ENCODE measurements at places on chromosomes 7 and 10. TPM values are rescaled to one million over a fixed set of nuclear protein-coding genes. Genes with fewer than 3 reads are reported as not detected.
A peak's percentile ranks its signal among the peaks of the same experiment; 100 is the strongest.

AKR1C2 gene
- 8.2 TPM for polyA plus RNA-seq

DNA sequence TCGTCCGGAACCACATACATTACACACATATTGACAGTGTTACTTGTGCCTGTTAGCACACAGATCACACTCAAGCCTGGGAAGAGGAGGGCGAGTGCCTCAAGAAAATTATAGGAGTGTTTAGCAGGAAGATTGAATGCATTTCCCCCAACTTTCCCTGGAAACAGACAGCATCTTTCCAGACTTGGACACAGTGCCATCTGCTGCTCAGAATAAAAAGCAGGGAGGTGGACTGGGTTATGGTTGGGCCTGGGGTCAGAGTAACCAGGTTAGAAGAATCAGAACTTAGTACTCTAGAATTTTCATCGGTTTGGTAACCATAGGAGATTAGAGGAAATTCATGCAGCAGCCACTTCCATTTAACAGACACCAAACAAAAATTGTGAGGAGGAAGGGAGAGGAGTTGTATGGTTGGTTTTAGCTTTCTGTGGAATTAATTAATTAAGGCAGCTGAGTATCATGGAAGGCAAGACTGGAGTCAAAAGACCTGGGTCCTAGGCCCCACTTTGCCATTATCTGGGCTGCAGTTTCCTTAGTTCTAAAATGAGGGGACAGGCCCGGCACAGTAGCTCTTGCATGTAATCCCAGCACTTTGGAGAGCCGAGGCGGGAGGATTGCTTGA, 43.4 kb upstream of the OPTN start:
- DNase-seq = peak; percentile 4

- DNase-seq = peak; percentile 88
These were observed 9.6 kb upstream of the DNAJB12 start for GRCh38 chr10:72364239-72364777.

ATOH7 gene
- not detected for polyA plus RNA-seq

SUMF2 gene
- 95.4 TPM for polyA plus RNA-seq

CUBN gene
- polyA plus RNA-seq = 0.76 TPM

ACTR3C gene
- polyA plus RNA-seq = 0.36 TPM

MINDY4 gene
- polyA plus RNA-seq = 2.4 TPM

GRCh38 chr10:132146941-132147915, 39.5 kb upstream of the DPYSL4 start:
- no peak for DNase-seq

PPP1R17 gene
- not detected for polyA plus RNA-seq

GRCh38 chr7:130734815-130735716, 1.1 kb upstream of the KLF14 start:
- DNase-seq = no peak

DNA sequence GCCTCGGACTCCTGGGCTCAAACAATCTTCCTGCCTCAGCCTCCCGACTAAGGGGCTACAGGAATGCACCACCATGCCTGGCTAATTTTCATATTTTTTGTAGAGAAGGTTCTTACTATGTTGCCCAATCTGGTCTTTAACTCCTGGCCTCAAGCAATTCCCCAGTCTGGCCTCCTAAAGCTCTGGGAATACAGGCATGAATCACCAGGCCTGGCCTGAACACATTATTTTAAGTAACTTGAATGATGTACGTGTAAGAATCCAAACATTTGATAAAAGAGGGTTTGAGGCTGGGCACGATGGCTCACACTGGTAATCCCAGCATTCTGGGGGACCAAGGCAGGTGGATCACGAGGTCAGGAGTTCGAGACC, 13.0 kb upstream of the BAMBI start:
- peak; percentile 33 for DNase-seq

GIMAP4 gene
- polyA plus RNA-seq = not detected

STEAP1B gene
- 14.4 TPM for polyA plus RNA-seq

- no peak for DNase-seq
These were observed 95.9 kb upstream of the MACROH2A2 start for GRCh38 chr10:69956741-69957230.

SEPTIN14 gene
- not detected for polyA plus RNA-seq

DNA sequence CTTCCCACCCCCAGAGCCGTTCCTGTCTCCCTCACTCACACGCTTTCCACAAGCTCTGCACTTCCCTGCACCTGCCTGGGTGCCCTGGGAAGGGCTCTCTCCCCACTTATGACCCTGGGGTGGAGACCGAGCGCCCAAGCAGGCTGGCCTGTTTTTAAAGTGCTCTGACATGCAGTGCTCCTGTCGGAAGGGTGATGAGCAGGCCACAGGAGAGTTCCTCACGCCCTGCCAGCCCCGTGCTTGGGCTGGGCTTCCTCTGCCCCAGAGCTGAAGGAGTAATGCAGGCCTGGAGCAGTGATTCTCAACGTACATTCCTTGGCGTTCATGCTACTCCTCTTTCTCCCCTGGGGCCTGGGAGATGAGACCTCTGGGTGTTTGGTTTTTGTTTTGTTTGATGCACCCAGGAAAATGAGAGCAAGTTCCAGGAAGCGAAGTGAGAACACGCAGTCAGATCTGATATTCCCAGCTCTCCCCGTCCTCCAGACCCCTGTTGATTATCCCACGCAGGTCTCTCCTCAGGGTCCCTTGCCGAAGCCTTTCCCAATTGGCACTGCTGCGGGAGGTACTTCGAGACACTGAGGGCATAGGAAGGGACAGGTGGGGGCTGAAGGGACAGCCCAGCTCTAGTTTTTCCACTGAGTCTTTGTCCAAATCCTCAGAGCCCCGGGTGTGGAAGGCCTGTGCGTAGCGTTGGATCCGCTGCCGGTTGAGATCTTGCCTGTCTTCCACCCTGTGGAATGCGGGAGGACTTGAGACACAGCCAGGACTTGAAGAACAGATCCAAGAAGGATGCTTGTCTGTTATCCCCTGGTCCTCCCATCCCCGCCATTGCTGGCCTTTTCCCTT, 14.1 kb downstream of the TRPV6 start:
- no peak for DNase-seq

GRCh38 chr7:105857009-105857952, 19.1 kb downstream of the ATXN7L1 start:
- no peak for DNase-seq

DNA sequence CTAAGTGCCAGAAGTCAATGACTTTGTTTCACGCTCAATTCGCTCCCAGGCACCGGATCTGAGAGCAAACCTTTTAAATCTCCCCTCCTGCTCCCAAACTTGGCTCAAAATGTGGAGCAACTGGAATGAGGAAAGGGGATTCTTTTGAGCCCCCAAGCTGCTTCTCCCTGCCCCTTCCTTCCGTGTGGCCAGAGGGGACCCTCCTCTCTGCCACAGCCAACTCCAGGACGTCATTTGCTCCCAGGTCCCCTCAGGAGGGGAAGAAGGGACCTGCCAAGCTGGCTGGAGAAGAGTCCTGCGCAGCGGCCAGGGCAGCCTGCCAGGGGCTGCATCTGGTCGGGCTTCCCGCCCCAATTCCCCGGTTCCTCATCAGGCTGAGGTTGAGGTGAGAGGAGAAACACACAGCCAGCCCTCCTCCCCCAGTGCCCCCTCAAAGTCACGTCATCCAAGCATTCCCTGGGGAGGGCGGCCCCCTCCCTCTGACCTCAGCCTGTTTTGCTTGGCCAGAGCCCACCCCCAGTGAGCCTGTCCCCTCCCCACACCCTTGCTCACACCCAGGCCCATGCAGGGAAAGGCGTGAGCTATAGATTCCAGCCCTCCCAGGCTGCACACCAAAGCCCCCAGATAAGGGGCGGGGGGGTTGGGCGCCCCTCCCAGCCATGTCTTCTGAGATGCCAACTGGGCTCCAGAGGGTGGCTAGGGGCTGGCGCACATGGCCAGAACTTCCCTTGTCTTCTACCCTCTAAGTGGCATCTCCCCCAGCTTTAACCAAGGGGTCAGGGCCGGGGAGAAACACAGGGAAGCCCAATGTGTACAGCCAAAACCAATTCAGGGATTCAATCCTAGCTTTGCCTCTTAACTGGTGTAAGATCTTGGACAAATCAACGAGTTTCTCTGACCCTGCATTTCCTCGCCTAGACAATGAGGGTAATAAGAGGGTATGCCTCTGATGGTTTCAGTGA, 35.0 kb downstream of the SH3PXD2A start:
- no peak for DNase-seq

SH2D4B gene
- polyA plus RNA-seq = not detected

DNA sequence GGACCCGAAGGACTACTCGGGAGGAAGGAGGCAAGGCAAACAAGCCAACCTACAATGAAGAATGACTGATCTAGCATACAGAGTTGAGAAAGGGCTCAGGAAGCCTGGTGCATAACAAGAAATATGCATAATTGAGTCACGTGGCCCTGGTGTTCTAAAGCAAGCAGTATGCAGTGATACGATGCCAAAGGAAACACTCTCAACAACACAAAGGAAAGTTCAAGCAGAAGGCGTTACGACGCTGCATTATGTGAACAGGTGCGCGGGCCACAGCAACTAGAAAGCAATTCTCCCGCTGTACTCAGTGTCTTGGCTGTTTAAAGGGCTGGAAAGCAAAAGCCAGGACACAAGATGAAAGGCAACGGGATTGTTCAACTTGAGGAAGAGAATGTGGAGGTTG, 100.8 kb downstream of the PRTFDC1 start:
- DNase-seq = no peak

FKBP6 gene
- polyA plus RNA-seq = not detected

DNA sequence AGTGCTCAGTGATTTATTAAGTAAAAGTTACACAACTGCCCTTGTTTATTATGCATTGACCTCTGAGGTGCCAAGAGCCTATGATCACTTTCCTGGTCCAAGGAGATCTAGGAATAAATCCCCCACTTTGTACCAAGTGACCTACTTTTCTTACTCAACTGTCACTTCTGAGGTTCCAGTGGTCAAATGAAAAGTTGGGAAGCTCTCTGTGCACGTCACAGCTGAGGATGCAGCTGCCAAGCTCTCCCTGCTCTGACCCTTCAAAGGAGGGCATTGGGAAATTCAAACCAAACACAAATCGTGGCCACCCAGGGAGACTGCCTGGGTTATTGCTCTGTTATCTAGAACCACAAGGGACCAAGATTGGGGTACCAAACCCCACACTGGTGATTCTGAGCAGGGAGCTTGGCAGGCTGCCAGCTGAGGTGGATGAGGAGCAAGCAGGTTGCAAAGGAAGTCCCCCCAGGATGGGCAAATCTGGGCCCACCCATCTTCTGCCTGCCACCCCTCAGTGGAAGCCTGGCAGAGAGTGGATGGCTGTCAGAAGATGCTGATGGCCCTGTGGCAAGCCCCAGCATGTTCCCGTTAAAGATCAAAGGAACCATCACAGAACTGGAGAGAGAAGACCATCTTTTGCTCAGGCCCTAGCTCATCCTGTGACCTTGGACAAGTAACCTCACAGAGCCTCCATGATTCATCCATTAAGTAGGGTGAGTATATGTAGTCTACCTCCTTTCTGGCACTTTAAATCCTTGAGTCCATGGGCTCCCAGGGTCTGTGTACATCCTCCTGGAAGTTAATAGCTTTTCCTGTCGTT, 106.8 kb downstream of the PPP1R3C start:
- no peak for DNase-seq

VSTM4 gene
- 3.9 TPM for polyA plus RNA-seq

ZPBP gene
- polyA plus RNA-seq = not detected

DNA sequence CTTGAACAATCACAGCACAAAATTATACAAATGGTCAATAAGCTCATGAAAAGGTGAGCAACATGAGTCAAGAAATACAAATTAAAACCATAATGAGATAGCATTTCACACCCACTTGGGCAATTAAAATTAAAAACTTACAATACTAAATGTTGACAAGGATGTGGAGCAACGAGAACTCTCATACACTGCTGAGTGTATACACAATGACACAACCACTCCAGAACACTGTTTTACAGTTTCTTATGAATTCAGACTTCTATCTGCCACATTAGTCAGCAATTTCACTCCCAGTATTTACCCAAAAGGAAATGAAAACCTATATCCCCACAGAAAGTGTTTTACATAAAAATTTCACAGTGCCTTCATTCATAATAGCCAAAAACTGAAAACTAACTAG, 31.1 kb downstream of the GDI2 start:
- DNase-seq = no peak

ARHGAP12 gene
- polyA plus RNA-seq = 19.2 TPM

GRCh38 chr7:158123753-158124152, 463.9 kb downstream of the PTPRN2 start:
- DNase-seq = no peak

DNA sequence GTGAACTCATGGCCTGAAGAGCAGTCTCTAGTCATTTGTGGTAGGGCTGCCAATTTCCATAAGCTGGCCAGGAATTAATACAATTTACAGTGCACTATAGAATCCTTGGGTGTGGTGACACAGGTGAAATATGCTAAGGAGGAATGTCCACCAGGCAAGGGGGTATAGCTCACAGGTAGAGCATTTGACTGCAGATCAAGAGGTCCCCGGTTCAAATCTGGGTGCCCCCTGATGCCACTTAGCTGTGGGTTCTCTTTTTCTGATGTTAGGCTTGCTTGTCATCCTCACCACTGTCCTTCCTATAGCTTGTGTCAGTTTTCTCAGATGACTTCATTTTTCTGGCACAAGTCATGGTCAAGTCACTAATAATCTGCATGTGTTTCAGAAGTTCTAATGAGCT, 108.7 kb downstream of the ZNF467 start:
- DNase-seq = no peak

DNA sequence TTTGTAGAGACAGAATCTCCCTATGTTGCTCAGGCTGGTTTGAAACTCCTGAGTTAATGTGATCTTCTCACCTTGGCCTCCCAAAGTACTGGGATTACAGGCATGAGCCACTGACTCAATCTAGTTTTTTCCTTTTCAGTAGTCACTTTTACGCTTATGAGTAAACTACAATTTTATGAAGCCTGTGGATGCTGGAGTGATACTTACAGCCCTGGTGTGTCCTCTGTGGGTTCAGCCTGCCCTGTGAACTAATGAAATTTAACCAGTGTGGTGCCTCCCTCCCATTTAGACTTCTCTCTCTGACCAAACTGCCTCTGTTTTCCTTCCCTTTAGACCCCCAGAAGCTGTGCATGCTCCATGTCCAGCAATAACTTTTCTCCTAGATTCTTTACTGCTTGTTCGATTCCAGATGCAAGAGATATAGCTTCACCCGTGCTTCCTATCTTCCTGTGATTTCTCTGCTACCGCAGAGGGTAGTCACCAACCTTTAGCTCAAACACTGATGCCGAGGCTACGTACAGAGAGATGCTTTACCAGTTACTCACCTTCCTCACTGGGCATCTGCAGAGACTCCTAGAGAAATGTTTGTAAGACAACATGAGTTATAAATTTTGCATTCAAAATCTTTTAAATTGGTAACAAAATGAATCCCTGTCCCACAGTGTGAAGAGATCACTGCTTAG, 90.8 kb downstream of the KIAA1217 start:
- peak; percentile 30 for DNase-seq

DNA sequence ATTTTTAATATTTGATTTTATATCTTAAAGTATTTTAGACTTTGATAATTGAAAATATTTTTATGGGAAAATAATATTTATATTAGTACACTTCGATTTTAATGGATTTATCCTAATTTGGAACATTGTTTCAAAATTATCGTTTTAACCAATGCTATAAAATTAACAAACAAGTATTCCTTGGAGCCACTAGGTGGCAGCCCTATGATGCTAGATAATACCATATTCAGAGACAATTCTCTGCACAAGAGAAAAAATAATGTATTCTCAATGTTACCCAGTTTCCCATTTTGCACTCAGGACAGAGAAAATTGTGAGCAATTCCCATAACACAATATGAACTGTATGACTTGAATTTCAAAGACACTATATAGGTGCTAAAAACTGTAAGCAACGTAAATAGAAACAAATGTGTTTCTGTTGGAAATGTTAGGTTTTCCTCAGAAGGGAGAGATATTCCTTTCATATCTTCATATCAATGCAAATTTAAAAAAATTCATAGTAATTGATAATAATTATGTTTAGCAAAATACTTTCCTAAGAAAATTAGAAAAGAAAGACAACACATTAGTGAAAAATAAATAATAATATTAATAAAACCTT, 237.8 kb downstream of the SEMA3E start:
- DNase-seq = peak; percentile 15

OR2A5 gene
- not detected for polyA plus RNA-seq

IL2RA gene
- not detected for polyA plus RNA-seq

Data from AG04450 (cell line).